Gastroesophageal sphincter (tissue), 4 donors: ENCODE measurements at places on chromosomes 5 and 9.

DNA sequence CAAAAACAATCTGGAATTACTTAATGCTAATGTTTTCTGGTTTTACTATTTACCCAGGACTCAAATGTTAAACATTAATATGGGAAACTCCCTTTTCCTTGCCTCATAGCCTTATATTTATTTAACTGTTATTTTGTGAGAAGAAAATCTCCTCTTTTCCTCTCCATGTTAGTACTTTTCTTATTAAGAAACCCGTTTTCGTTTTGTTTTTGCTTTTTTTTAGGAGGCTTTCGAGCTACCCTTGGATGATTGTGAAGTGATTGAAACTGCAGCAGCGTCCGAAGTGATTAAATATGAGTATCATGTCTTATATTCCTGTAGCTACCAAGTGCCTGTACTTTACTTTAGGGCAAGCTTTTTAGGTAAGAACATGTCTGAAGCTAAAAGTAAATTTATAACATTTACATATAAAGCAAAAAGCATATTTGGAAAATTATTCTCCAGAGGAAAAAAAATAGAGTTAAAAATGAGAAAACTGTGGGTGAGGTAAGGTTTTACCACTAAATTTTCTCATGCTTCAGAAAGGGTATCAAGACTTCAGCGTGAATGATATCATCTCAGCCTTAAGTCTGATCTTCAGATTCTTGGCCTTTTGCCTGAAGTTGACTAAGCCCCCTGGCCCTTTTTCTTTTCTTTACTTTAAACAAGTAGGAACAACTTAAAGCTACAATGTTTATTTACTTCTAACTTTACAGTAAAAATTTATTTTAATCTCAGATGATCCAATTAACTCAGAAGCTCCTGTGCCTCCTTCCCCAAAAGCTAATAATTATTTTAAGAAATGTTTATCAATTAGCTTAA is 113.8 kb downstream of the RPS23 start:
- no peak for ATAC-seq

DNA sequence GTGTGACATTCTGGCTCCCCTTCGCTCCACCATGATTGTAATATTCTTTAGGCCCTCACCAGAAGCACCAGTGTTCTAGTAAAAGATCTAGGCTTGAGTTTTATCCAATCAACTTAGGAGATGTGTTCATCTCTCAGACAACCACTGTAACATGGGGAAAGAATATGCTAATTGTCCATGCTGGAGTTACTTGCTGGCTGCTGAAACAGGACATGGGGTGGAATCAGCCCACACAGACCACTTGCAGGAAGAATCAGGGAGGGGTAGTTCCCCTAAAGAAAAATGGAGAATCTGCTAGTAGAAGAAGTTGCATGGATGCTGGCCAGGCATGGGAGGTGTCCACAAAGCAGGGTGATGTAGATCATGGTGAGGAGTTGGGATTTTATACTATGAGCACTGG is 86.2 kb downstream of the FEM1C start:
- no peak for ATAC-seq

DNA sequence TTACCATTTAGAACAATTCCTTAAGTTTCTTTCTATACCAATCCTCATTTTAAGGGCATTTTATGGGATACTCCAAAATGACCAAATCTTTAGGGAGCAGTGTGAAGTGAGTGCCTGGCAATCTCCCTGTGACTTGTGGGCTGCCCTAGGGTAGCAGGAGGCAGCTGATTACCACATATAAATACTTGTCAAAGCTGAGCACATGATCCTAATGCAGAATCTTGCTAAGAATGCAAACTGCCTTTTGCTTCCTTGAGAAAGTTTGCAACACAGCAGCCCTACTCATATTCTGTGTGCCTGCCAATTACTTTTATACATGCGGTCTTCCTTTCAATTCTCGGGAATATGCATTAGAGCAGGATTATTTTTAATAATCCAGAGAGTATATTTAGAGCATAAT is 18.2 kb upstream of the NREP start:
- no peak for ATAC-seq

DNA sequence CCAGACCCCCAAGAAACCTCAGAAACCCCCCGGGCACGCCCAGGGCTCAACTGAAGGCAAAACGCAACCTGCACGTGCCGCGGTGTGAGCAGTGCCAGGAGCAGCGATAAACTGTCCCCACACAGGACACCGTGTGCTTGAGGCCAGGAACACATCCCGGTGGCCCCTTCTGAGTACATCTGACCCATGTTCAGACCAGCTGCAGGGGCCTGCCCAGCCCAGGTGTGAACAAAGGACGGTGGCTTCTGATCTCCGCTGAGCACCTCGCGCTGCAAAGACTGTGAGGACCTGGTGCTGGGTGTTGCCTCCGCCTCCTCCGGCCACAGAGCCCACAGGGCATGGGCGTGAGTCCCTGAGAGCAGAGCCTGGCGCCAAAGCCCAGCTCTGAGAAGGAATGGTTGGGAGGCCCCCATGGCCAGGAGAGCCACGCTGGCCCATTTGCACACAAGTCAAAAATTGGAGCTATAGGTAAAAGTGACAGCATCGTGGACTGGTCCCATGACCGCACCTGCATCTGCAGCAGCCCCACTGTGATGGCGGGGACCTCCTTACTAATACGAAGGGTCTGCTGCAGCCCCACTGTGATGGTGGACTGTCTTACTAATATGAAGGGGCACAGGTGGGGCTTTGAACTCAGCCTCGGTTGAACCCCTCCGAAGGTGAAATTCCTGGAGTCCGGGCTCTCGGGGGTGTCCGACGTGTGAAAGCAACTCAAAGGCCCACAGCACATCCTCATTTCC is 31.5 kb downstream of the NDUFS6 start:
- no peak for ATAC-seq

DNA sequence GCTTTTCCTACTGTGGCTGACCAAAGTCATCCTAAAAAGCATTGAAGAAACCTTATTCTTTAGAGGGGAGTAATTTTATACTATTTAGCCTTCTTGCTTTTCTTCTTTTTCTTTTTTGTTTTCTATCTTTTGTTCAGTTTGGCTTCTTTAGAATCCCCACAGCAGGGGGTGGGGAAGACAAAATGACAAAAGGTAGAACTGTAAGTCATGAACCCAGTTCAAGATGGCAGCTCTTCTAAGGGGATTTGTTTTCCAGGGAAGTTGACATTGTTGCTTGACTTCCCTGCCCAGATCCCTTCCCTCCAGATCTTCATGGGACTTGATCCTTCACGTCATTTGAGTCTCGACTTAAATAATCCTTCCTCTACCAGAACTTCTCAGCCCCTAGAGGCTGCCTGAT is 692.4 kb upstream of the DMAC1 start:
- ATAC-seq: no peak

DNA sequence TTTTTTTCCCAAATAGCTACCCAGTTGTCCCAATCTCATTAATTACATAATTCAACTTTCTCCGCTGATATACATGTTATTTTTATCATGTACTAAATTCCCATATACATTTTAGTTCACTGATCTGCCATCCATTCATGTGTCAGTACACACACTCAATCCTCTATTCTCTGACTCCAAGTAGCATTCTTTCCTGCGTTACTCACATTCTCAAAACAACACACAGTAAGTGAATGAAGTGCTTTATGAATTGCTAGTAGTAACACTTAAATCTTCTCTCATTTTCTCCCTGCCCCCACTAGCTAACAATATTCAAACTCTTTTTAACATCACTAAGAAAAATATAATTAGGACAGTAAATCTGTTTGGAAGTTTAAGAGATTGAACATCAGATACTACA is 8.9 kb downstream of the ZNF366 start:
- ATAC-seq: no peak
